ENCODE measurements at places on chromosomes 5 and 9.

DNA sequence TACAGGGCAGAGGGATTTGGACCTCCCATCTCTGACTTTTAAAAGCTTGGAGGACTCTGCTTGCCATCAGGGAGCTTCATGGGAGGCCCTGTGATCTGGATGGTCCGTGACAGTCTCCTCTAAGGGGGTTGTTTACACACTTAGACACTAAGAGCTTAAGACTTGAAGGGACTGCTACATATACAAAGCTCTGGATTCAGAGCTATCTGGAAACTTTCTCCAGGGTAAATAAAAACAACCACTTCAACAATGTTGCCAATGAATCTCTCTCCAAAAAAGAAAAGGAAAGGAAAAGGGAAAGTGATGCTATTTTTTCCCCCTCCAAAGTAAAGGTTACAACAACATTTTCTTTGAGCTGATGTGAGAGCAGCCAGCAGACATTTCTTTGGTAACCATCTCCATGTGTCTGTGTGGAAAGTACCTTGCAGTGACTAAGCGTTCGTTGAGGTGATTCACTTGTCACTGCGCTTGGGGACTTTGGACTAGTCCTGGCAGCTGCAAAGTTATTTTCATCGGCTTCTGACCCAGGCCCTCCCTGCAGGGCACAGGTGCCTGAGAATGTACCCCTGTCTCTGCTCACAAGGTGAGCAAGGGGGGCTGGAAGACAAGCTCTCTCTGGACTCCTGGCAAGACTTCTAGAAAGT, 262.1 kb upstream of the KLF4 start:
- DNase-seq = no peak

- peak; percentile 83 for DNase-seq
These were observed 8.2 kb downstream of the COL27A1 start for GRCh38 chr9:114163517-114163951.

DNA sequence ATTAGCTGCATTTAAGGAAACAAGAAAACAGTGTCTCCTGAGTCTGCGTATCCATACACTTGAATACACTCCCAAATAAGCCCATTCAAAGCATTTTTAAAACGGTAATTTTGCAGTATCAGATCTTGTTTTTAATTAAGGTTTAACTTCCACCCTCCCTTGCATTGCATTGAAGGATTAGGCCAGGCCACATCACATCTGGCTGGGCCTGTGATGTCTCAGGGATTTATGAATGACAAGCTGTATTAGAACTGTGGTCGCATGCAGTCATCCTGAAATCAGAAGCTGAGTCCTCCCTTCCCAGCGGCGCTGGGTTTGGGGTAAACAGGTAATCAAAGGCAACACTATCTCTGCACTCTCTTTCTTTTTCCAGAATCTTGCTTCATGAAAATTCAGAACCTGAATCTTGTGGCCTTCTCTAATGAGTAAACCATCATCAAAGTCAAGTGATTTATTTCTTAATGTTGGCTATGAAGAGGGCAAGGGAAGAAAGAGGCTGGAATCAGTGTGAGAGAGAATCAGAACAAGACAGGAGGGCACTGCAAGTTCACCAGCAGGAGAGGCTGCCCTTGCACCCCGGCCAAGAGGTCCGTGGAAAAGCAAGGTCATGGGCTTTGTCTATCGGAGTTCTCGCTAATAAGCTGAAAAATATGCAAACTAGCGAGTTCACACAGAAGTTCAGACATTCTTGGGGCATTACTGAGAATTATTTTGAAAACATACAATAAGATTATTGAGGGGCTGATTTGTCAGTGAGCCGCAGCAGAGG, 80.0 kb upstream of the ZSWIM6 start:
- no peak for DNase-seq

- peak; percentile 38 for DNase-seq
These were observed 66.4 kb upstream of the FER start for GRCh38 chr5:108681079-108681921.

- DNase-seq = no peak
These were observed 425.9 kb downstream of the SPOCK1 start for GRCh38 chr5:137073189-137073588.

DNA sequence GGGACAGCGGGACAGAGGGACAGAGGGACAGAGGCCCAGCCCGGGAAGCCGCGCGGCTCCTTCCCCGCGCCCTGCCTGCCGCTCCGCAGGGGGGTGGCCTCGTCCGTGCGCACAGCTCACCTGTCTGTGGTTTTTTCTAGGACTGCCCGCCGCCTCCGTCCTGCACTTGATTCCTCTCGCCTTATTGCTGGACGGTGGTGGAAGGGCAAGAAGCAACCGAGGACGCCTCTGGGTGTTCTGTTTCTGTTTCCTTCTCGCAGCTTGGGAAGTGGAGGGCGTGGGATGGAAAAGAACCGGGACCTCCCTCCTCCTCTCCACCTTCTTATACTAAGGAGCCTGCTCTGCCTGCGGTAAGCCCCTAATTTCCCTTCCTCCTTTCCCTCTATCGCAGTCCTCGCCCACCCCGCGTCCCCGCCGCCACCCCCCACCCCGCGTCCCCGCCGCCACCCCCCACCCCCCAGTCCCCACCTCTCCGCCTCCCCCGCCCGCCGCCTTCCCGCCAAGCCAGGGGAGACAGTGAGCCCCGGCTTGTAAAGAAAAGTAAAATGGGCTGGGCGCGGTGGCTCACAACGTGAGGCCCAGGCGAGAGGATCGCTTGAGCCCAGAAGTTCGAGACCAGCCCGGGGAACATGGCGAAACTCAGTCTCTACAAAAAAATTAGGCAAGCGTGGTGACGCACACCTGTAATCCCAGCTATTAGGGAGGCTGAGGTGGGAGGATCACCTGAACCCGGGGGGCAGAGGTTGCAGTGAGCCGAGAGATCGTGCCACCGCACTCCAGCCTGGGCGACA, 9.6 kb upstream of the FLT4 start:
- peak; percentile 51 for DNase-seq

GRCh38 chr9:104604801-104605200, 626 bp downstream of the OR13C2 start:
- DNase-seq = no peak

GRCh38 chr5:153905219-153905618, 133.5 kb downstream of the FAM114A2 start:
- no peak for DNase-seq

GRCh38 chr9:134345737-134346136, 19.5 kb downstream of the RXRA start:
- DNase-seq = no peak

GRCh38 chr9:93871286-93871685, 83.9 kb downstream of the BARX1 start:
- no peak for DNase-seq

DNA sequence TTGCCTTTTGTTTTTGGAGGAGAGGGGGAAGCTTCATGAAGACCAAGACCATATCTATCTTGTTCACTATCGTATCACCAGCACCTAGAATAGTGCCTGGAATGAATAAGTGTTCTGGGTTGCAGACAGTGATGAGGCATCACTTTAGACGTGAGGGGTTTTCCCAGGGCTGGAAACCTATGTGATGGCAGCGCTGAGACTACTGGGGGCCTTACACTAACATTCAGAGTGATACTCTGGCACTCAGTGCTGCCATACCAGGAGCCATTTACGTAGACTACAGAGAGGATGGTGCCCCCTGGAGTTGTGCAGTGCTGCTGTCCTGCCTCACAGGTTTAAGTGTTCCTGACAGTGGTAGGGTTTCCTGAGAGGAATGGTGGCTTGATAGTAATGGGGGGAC, 6.9 kb downstream of the CCL19 start:
- no peak for DNase-seq

DNA sequence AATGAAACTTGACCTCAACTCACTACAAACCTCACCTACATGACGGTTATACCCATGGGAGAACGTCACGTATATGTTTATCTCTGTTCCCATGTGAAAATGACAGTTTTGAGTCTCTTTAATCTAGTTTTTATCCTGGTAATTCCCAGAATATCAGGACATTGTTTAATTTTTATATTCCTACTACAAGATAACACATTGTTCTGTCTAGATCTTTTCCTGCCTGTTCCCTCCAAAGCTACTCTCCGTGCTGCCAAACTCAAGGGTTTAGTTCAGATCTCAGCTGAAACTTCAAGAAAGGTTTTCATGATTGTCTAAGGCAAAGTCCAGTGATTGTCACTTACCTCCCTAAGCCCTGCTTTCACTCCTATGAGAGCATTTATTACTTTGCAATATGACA, 1159.4 kb upstream of the SEMA6A start:
- DNase-seq = no peak

DNA sequence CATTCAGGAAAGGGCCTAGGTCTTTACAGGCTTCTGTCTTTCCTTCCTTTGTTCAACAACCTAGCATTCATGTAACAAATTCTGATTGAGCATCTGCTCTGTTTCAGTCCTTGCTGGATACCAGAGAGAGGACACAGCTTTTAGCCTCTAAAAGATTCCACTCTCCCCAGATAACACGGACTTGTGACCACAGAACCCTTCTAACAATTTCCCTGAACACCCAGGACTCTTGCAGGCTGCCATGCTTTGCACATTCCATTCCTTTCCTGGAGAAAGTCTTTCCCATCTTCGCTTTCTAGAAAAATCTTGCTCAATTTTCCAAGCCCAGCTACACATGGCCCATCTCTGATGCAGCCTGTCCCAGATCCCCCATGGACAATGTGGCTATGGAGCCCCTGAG, 310.9 kb downstream of the ACTL7B start:
- DNase-seq = no peak

DNA sequence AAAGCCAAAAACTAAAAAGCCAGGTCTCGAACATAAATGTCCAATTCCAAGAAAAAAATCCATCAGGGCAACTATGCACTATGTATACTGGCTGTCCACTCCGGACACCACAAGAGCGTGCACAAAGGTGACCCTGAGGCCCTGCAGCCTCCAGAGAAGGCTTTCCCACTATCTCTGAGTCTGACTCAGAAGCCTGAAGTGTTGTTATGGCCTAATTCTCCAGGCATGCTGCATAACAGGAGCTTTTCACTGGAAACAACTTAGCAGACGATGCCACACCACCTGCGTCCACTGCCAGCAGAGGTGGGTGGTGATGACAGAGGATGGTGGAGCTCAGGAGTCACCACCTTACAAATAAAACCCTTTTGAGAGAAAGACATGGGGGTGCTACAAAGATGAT, 63.7 kb downstream of the HABP4 start:
- DNase-seq = no peak

DNA sequence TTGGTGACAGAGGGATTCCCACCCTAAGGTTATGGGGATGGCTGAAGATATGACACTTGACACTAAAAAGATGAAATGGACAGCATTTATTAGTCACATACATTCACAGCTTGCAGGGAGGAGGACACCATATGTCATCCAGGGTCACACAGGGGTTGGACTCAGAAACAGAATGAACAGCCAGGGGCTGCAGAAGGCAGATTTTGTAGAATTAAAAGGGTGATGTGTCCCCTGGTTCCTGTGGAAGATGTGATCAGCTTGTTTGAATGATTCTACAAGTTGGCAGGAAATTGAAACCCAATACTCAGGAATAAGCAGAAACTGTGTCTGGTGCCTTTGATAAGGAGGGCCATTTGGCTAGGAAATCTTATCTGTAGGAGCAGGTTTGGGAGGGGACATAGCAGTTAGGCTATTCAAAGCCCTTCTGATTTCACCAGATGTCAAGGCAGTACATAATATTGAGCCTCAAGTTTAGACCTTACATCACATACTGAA, 102.3 kb upstream of the GRIN3A start:
- DNase-seq = no peak

DNA sequence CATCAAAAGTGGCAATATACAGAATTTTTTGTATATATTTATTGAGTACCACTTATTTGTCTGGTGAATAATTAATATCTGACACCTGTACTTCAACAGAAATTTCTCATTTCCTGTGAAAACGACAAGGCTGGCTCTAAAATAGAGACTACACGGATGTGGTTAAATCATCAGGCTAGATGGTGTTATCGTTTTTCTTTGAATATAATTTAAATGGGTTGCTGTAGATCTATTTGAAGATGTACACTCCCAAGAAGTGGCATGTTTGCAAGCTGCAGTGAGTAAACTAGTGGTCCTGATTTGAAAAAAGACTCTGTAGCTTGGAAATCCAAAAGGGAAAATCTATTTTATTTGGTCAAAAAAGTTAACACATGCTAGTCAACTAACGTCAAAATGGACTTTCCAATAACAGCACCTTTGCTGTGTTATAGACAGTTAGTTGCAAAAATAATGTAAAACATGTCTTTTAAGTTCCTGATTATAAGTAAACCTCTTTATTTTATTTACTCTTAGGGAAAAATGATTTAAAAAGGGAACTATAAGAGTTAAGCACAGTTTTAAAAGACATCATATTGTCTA, 13.8 kb downstream of the ST8SIA4 start:
- no peak for DNase-seq

DNA sequence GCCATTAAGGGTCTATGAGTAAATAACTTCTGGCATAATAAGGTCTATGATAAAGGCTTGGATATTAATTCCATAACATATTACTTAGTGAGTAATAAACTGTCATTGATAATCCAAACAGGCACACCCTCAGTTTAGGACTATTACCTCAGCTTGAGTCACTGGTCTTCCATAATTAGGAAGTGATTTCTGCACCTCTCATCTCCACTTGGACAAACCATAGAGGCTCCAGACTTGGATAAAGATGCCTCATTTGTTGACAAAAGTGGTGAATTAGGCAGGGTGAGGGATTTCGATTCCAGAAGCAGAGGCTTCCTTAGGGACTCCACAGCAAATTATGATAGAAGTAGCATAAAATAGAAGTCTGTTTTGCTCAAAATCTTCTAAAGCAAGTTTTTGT, 127.5 kb upstream of the MTAP start:
- no peak for DNase-seq

GRCh38 chr5:126492939-126493338, 69.7 kb downstream of the GRAMD2B start:
- DNase-seq = no peak

- peak; percentile 86 for DNase-seq
These were observed 37.1 kb upstream of the FAM169A start for GRCh38 chr5:74903165-74903787.

DNA sequence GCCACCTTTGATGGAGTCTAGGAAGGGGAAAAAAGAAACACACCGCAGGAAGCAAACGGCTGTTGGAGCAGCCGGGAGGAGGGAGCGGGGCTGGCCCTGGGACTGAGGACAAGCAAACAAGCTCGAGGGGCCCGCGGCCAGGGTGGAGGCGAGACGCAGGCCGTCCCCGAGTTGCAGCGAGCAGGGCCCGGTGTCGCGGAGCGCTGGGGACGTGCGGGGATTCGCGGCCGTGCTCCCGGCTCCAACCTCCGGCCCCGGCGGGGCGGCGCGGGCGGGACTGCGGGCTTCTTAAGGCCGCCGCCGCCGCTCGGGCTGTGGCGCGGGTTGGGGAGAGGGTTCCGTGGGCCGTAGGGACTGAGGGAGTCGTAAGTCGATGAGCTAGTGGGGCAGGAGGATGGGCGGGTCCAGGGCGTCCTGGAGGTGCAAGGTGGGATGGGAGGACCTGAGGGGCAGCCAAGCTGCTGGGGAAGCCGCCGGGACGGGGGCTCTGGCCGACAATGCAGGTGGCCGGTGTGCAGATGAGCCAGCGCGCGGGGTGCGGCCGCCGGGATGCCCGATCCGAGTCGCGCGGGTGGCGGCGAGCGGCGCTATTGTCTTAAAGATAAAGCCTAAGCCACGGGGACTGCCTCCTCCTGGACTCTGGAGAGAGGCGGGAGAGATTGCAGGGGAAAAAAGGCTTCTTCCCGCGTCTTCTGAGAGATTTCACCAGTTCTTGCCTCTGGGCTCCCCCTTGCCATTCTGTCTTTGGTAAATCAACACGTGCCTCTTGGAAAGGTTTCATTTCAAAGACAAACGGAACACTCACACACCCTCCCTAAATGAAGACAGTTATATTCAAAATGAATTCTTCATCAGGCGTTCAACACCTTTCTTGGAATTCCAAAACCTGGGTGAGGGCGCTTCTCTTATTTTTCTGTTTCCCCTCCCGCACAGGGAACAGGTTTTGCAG, 1.6 kb upstream of the HAPLN1 start:
- DNase-seq = peak; percentile 79

- no peak for DNase-seq
These were observed 474.5 kb downstream of the LRRC70 start for GRCh38 chr5:63053019-63053638.
